ENCODE measurements at places on chromosomes 2 and 18.
A peak's percentile ranks its signal among the peaks of the same experiment; 100 is the strongest.

DNA sequence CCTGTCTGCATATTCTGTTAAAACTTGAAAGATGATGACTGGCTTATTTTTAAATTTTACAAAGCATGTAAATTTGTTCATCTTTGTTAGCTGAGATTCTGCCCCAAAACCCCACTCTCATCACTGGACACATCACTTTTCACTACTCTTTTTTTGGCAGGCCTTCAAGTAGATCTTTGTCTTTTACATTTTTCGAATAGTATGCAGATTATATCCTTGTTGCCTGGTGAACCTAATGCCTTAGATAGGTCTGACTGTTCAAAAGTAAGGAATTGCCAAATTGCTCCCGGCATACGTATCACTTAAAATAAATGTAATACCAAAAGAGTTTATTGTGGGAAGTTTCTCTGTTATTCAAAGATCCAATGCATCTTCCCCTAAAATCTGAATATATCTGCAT lies 303.3 kb downstream of the XIRP2 start:
- no peak for DNase-seq

- no peak for DNase-seq
These were observed 72.9 kb upstream of the RPL31 start for GRCh38 chr2:100929147-100929546.

- DNase-seq: no peak
These were observed 600.6 kb downstream of the RNF144A start for GRCh38 chr2:7517851-7518250.

DNA sequence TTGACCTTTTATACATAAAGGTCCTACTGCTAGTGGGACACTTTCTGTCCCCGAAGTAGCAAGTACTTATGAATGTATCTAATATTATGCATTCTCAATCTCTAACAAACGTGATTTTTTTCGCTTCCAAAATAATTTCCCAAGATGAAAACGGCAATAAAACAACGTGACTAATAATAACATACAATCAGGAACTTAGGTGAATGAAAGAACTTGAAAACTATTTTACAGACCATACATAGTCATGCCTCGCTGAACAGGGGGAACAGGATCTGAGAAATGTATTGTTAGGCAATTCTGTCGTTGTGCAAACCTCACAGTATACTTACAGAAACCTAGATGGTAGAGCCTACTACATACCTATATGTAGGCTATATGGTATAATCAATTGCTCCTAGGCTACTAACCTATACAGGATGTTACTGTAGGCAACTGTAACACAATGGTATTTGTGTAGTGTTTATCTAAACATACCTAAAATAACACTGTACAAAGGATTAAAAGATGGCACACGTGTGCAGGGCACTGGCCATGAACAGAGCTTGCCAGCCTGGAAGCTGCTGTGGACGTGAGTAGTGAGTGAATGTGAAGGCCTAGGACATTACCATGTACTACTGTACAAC lies 2.5 kb downstream of the RTN4 start:
- DNase-seq: no peak

DNA sequence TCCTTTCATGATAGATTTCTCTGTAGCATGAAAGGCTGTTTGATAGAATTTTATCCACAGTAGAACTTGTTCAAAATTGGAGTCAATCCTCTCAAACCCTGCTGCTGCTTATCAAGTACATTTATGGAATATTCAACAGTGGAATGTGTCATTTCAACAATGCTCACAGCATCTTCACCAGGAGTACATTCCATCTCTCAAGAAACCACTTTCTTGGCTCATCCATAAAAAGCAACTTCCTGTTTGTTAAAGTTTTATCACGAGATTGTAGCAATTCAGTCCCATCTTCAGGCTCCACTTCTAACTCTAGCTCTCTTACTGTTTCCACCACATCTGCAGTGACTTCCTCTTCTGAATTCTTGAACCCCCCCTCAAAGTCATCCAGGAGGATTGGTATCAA lies 29.4 kb downstream of the PDCL3 start:
- DNase-seq: no peak

DNA sequence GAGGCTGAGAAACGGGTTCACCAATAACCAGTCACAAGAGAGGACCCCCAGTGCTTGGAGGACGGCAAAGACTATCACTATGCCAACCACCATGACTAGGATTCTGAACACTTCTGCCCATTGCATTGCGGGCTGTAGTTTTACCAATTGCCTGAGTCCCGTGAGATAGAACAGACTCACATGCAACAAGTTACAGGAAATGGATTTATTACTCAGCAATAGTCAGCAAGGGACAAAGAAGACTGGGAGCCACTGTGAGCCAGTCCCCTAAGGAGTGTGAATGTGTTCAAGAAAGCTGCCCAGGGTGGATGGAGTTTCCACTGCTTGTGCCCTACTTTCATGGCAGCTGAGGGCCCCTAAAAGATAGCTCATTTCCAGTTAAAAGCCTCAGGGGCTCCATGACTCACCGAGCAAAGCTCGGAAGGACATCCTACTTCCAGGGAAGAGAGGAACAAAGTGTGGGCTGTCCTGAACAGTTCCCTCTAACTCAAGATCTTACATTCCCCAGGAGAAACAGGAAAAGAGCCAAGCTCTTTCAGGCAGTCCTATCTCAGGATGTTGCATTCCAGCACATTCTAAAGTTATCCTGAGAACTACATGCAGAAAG lies 54.4 kb downstream of the SLC4A3 start:
- DNase-seq: no peak

- no peak for DNase-seq
These were observed 95.5 kb downstream of the MTCL1 start for GRCh38 chr18:8800876-8801262.

DNA sequence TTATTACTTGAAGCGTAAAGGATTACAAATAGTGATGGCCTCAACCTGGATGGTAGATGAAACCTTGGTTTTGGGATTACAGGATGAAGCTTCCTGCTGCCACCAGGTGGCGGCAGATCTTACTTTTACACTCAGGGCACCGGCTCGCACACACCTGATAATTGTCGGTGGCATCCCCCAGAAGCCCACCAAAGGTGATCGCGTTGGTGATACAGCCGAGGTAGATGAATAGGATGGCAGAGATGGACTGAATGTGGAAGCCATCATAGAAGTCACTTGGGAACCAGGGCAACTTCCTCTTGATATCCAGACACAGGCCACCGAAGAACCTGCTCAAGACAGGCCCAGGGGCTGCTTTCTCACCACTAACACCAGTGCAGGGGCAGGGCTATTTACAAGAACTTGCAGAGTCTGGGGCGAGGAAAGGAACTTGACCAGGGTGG lies 51.8 kb downstream of the MTHFD2 start:
- peak; percentile 44 for DNase-seq

DNA sequence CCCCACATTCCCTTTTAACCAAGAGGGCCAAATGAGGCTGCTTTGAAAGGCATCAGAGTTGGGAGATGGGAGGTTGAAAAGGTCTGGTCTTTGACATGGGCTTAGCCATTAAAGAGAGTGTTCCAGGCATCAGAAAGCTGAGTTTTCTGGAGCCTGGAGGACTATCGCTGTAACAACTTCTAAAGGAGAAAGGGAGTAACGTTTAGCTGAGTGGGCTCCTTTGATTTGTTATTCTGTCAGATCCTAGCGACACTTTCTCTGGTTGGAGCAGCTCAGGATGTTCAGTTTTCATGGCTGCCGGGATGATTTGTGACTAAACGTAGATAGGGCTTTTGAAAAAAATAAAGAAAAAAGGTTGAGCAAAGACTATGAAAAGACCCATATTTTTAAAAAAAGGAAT lies 346.6 kb downstream of the THSD7B start:
- DNase-seq: no peak

GRCh38 chr2:157442191-157442590 lies 1.7 kb downstream of the CYTIP start:
- no peak for DNase-seq

DNA sequence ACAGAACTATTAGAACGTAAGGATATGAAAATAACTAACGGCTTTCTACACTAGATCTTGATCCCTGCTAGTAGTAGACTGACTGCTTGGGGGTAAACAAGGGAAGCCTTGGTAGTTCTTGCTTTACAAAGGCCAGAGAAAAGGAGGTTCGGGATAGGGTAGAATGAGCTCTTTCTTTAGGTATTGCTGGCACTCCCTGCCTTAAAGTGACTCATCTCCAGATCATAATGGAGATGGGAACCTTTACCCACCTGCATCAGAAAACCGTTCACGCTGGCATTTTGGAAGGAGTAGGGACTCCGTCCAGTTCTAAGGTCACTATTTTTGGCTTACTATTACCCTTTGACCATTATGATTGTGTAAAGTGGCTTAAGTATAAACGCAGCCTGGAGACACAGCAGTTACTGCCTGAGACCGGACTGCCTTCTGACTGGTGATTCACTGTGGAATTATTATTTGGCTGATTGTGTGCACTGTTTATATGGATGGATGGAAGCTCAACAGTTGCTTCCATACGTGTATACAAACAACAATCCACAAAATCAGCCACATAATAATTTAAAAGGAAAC lies 482.5 kb downstream of the STK39 start:
- DNase-seq: no peak

Measured in NT2/D1 (cell line).